Endodermal cell (in vitro differentiated cells): ENCODE measurements at places on chromosomes 3 and 15. TPM values are rescaled to one million over a fixed set of nuclear protein-coding genes. Genes with fewer than 3 reads are reported as not detected.
A peak's percentile ranks its signal among the peaks of the same experiment; 100 is the strongest.

Gene MAP2K1
- total RNA-seq: 77.8 and 81.2 TPM in 2 replicates

Gene STRIT1
- total RNA-seq: not detected in 3 replicates

DNA sequence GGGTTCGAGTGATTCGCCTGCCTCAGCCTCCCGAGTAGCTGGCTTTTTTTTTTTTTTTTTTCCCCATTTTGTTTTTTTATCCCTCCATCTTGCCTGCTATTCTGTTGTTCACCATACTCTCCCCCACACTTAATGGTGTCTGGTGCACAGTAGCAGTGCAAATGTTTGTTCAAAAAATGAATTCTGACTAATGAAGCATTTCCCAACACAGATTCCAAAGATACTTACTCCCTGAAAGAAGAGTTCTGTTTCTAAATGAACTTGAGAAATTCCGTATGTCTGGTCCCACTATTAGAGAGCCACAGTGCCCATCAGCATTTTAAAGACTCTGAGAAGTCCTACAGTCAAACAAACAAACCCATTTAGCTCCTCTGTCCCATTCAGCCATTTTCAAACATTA is 9.5 kb downstream of the EDEM1 start:
- DNase-seq: no peak

Gene PGBD4
- 0.68 and 0.84 TPM in 2 replicates for total RNA-seq

Gene CCDC54
- not detected in 3 replicates for total RNA-seq

Gene NUP210
- 39.3 to 67.6 TPM (median 62.3 TPM) in 3 replicates for total RNA-seq

- peak; percentile 70 for DNase-seq
These were observed 2.7 kb downstream of the TTC21A start for GRCh38 chr3:39110041-39110639.

Gene PCOLCE2
- total RNA-seq: 11.5 to 18.3 TPM (median 17.0 TPM) in 3 replicates

GRCh38 chr3:27568393-27568792 is 84.2 kb upstream of the SLC4A7 start:
- DNase-seq: no peak
